H1 (cell line): ENCODE measurements at places on chromosomes 5 and 9. TPM values are rescaled to one million over a fixed set of nuclear protein-coding genes. Genes with fewer than 3 reads are reported as not detected.

Gene MAPKAP1
- total RNA-seq, result 140 and 146 TPM in 2 replicates

Gene BARHL1
- total RNA-seq, result not detected in 2 replicates

Gene PLGRKT
- total RNA-seq, result 11.3 and 15.7 TPM in 2 replicates

Gene CYLC2
- total RNA-seq, result not detected in 2 replicates

Gene HINT1
- 222 and 230 TPM in 2 replicates for total RNA-seq

Gene SPATA31C1
- total RNA-seq, result 0.11 TPM in 1 of 2 replicates, not detected in the other

Gene IL7R
- total RNA-seq, result 0.25 TPM in 1 of 2 replicates, not detected in the other

Gene INSL6
- not detected in 2 replicates for total RNA-seq

Gene SLC6A18
- total RNA-seq, result not detected in 2 replicates

Gene PCDHGB4
- 7.8 and 9.1 TPM in 2 replicates for total RNA-seq

DNA sequence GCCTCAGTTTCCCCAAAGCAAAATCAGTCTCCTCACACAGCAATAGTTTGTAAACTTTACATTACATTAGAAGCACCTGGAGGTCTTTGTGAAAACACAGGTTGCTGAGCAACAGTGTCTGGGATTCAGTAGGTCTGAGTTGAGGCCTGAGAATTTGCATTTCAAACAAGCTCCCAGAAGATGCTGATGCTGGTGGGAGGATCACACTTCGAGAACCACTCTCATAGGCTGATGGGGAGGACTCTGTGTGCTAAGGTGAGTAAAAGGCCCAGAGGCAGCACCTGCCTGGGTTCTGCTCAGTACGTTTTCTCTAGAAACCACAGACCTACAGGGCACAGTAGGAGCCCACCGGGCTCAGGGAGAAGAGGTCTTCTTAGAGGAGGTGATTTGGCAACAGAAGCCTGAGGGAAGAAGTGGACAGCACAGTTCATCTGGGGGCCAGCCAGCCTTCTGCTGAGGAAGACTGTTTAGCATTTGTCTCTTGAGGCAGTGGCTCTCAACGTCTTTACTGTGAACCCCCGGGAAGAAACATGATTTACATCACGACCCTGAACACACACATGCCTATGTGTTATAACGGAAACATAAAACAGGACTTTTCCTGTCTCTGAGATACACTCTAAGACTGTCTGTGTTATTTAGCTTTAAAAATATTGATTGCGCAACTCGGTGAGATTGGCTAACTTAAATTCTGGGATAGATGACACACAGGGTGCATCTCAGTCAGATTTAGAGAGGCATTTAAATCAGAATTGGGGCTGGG, 24.8 kb upstream of the DENND1A start:
- no peak for DNase-seq

DNA sequence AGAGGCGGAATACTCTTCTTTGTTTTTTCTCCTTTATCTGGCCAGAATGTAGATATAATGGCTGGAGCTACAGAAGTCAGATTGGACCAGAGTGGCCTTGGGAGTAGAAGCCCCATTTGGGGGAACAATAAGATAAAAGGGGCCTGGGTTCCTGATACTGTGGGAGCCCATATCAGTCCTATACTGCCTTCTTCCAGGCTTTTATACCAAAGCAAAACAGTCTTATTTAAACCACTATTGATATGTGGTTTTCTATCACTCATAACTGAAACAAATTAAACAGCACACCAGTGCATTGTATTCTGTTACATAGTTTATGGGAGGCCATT, 14.3 kb downstream of the SPAAR start:
- DNase-seq, result no peak

- no peak for DNase-seq
These were observed 234.9 kb upstream of the ACTBL2 start for GRCh38 chr5:57717555-57717954.

- DNase-seq, result peak; percentile 23
These were observed 215.6 kb downstream of the ROR2 start for GRCh38 chr9:91734371-91734981.

- DNase-seq, result no peak
These were observed 9.4 kb downstream of the FSTL4 start for GRCh38 chr5:133602835-133603380.

DNA sequence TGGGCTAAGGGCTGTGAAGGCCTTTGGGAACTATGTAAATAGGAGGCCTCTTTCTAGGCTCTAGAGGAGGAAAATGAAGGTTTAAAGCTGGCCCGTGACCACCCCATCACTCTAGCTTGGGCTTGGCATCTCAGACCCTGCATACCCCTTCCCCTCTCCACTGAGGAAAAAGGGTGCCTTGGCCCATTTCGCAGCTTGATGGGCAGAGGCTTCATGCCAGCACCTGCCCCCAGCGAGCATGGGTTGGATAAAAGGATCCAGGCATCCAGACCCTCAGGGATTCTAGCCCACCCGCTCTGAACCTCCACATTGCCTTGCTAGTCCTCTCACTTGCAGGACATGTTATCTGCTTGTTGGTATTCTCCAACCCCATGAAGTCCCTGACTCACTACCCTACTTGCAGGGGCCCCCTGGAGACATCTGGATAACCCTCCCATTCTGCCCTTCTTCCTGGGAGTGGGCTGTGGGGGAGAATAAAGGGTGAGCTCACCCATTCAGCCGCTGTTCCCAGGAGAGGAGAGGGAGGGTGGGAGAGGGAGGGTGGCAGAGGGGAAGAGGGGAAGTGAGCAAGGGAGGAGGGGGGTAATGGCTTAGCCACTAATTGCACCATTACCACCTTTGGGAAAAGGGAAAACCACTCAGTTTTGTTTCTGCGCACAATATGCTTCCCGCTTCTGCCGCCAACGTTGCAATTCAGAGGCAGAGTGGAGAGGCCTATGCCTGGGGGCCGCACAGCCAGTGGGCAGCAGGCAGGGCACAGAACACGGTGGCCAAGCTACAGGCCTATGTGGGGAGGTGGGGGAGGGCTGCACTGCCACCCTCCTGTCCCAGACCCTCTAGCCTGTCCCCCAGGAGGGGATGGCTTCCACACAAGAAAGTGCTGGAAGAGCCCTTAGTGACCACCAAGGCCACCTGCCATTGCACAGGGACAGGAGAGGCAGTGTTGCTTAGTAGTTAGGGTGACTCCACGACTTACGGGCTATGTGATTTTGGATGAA, 2.1 kb upstream of the CAMK2A start:
- no peak for DNase-seq

- DNase-seq, result no peak
These were observed 26.5 kb downstream of the ELAVL2 start for GRCh38 chr9:23799521-23799920.

- no peak for DNase-seq
These were observed 15.0 kb downstream of the ICE1 start for GRCh38 chr5:5437227-5438172.

- no peak for DNase-seq
These were observed 21.9 kb downstream of the NIM1K start for GRCh38 chr5:43213951-43214350.

DNA sequence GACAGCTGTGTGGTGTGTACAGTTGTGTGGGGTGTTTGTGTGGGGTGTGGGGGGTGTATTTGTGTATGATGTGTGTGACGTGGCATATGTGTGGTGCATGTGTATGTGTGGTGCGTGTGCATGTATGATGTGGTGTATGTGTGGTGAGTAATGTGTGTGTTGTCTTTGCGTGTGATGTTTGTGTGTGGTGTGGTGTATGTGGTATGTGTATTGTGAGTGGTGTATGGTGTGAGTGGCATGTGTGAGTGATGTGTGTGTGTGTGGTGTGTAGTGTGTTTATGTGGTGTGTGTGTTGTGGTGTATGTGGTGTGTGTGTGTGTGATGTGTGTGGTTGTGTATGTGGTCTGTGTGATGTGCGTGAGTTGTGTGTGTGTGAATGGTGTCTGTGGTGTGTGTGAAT, 191.1 kb downstream of the MELK start:
- DNase-seq, result no peak

DNA sequence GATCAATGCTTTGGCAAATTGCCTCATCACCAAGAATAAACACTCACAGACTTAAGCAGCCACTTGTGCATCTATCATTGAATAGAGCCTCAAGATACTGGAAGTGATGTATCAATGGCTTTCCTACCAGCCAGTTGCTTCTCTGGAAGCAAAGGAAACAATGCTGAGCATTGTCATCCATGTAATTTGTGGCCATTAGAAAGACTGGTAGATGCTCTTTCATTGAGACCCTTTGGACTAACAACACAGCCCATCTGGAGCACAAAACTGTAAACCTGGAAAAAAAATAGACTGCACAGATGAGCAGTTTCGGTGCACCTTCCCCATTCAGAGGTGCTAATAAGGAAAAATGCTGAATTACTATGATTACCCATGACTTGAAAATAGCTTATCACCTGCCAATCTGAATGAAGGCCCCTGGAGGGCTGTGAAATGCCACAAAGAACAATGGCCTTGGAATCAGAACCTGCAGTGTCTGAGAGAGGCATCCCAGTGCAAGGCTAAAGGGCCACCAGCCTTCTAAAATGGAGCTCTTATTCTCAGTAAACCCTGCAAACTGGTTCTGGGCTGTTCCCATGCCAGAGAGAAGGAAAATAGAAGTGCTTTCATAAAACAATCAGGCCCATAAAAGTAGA, 127.5 kb downstream of the RFK start:
- DNase-seq, result no peak

- peak; percentile 39 for DNase-seq
These were observed 91.3 kb downstream of the SYK start for GRCh38 chr9:90892918-90893317.

GRCh38 chr5:86155796-86156195, 461.9 kb upstream of the COX7C start:
- DNase-seq, result no peak

DNA sequence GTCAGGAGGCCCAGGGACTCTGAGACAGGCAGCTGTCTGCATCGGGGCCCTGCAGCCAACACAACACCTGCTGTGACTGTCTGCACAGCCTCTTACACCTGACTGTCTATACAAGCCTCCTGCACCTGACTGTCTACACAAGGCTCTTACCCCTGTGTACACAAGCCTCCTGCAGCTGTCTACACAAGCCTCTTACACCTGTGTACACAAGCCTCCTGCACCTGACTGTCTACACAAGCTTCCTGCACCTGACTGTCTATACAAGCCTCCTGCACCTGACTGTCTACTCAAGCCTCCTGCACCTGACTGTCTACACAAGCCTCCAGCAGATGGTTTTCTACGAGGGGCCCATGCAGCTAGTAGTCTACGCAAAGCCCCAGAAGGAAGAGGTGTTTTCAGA, 18.6 kb downstream of the IRX2 start:
- DNase-seq, result no peak

DNA sequence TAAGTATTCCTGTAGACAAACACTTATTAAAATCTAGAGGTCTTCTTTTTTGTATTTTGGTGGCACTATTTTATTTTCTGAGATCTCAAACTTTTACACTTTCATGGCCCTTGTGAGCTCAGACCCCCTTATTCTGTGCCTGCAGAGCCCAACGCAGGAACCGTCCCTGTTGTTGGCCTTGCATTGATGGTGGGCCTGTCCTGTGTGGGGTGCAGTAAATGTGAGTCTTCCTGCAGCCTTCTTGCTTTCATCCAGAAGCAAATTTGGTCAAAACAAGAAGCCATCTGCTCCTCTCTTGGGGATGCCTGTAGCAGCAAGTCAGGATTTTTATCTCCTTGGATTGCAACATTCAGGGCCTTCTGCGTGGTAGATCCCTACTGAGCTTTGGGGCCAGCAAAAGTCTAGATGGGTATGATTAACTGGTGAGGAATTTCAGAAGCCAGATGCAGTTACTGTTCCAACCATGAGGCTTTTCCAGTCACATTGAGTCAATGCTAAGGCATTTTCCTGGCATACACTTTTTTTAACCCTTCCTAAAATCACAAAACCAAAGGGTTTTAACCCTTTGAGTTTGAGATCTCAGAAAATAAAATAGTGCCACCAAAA, 31.7 kb downstream of the BASP1 start:
- DNase-seq, result no peak

GRCh38 chr5:131795879-131796792, 681 bp downstream of the FNIP1 start:
- DNase-seq, result no peak

- no peak for DNase-seq
These were observed 43.8 kb downstream of the ACTL7B start for GRCh38 chr9:108811944-108812343.

DNA sequence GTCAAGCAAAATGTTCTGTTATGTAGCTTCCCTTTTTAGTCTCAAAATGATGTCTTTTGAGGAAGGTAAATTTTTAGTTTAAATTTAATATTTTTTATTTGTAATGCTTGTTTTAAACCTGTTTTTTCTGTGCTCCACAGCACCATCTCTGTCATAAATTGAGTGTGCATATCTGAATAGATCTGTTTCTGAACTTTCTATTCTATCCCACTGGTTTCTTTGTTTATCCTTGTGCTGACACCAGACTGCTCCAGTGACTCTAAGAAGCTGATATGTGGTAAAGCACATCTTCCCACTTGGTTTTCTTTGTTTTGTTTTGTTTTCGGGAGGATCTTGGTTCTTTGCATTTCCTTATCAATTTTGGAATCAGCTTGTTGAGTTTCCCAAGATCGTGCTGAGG, 7.1 kb upstream of the RNF145 start:
- DNase-seq, result no peak

DNA sequence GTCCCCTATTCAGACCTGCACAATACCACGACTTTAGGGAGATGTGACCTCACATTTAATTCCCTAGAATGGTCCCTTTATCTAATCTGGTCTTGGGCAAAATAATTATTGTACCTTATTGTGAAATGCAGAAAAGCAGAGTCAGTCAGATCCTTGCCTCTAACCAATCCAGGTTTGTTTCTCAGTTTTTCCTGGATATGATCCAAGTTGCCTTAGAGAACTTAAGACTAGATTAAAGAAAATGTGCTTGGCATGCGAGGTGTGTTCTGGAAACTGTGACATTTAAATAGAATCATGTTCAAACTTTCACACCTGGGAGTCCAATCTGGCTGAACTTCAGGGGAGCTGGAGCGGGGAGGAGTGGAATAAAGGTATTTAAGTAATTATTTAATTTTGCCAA, 696.2 kb downstream of the DNAH5 start:
- no peak for DNase-seq

DNA sequence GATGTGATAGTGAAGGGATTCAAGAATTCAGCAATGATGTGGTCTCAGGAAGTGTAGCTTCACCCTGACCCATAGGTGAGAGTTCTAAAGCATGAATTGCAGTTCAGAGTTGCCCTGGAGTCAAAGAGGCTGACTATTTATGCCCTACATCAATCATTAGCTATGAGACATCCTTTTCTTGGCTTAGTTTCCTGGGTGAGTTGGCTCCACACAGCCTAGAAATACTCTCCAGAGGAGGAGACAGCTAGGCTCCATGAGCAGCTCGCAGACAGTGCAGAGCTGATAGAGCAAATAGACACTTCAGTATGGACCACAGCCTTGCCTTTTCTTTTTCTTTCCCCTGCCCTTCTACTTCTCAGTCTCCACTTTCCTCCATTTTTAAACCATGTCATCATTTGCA, 1651.8 kb downstream of the MAT2B start:
- no peak for DNase-seq

DNA sequence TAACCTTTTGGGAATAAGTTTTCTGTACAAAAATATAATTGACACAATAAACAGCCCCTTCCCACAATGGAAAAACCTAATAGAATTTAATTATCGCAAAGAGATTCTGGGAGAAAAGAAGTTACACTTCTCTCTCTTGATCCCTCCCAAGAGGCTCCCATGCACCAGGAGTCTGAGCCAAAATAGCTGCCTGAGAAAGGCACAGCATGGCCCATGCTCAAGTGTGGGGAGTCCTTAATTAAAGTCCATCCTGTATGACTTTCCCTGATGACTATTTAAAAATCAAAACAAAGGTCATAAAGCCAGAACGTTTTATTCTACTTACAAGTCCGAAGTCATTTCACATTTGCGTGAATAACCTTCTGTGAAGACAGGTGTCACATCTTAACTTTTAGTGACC, 155.1 kb downstream of the SPOCK1 start:
- no peak for DNase-seq
